Activated CD4-positive, alpha-beta T cell treated with anti-CD3 and anti-CD28 coated beads for 36 hours (primary cell): ENCODE measurements at places on chromosomes 2 and 18. TPM values are rescaled to one million over a fixed set of nuclear protein-coding genes. Genes with fewer than 3 reads are reported as not detected.

- DNase-seq: no peak
Observed at GRCh38 chr18:24993628-24994027, 358.3 kb downstream of the ZNF521 start.

- DNase-seq: no peak
Observed at GRCh38 chr2:100782380-100782878, 37.5 kb upstream of the NPAS2 start.

The UPP2 gene
- not detected for total RNA-seq

DNA sequence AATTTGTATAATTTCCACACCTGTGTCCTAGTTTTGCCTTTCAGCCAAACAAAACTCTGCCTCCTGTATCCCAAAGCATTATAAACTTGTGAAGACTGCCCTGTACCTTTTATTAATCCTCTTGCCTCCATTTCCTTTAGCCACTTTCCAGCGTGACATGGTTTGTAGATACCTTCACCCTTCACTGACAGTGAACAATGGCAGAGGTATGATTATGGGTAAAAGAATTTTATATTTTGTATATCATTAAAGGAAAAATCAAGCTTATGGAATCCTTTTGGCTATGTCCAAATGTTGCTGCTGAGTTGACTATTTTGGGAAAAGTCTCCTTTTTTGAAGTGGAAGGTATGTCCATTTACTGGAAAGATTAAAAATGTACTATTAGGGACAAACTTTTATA lies 251.7 kb downstream of the HNMT start:
- no peak for DNase-seq

DNA sequence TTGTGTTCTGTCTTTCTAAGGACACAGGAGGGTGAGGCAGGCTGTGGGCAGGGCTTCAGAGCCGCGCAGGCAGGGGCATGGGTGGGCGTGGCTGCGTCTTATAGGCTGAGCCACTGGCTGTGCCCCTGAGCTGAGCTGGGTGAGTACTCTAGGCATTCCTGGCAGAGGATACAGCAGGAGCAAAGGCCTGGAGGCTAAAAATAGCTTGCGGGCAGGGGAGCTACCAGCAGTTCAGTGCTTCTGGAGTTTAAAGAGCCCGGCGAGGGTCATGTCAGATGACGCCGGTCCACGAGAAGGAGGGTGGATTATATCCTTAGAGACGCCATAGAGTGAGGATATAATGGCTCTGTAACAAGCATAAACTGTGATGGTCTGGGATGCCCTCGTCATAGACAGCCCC lies 31.5 kb upstream of the PDIA6 start:
- DNase-seq: no peak

DNA sequence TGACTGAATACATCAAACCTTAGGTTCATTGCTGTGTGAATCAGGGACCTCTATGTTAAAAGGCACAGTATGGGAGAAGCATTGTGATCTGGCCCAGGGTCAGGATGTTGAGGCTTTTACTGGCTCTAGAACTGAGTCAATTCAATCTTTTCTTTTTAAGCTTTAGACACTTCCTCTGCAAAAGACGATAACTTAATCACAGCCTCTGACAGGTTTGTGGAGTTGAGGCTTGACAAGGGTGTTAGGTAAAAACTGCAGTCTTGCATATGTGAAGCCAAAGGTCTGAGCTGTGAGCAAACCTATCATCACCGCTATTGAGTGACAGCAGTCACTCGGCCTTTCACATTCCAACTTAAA lies 17.3 kb upstream of the ARHGAP25 start:
- DNase-seq: peak; percentile 78

- peak; percentile 70 for DNase-seq
Observed at GRCh38 chr2:197268786-197269584, 41.6 kb downstream of the ANKRD44 start.

- DNase-seq: no peak
Observed at GRCh38 chr2:25651066-25651465, 22.3 kb downstream of the DTNB start.

GRCh38 chr2:240257940-240258580 lies 117.6 kb upstream of the OTOS start:
- DNase-seq: no peak

- DNase-seq: peak; percentile 30
Observed at GRCh38 chr2:150485114-150485870, 2.2 kb downstream of the RND3 start.

DNA sequence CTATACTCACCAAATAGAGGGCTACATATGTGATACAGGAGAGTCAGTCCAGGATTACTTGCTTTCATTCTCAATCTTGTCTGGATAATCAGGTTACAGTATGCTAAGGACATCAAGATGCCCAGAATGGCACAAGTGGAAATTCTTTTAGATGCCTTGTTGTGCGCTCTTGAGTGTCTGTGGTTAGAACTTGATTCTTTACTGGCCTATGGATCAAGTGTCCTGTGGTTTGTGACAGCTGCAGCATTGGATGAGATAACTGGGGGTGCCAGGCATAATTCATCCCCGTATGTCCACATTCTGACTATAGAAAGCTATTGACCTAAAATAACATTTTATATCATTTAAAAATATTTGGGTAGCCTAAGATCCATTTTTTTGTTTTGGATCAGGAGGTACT lies 40.1 kb downstream of the CDC42EP3 start:
- DNase-seq: no peak

The HOXD12 gene
- not detected for total RNA-seq

The MBOAT2 gene
- total RNA-seq: 4.7 TPM

- no peak for DNase-seq
Observed at GRCh38 chr18:53380063-53380639, 844.3 kb downstream of the MBD2 start.

- no peak for DNase-seq
Observed at GRCh38 chr2:14910654-14911053, 278.1 kb downstream of the LRATD1 start.

DNA sequence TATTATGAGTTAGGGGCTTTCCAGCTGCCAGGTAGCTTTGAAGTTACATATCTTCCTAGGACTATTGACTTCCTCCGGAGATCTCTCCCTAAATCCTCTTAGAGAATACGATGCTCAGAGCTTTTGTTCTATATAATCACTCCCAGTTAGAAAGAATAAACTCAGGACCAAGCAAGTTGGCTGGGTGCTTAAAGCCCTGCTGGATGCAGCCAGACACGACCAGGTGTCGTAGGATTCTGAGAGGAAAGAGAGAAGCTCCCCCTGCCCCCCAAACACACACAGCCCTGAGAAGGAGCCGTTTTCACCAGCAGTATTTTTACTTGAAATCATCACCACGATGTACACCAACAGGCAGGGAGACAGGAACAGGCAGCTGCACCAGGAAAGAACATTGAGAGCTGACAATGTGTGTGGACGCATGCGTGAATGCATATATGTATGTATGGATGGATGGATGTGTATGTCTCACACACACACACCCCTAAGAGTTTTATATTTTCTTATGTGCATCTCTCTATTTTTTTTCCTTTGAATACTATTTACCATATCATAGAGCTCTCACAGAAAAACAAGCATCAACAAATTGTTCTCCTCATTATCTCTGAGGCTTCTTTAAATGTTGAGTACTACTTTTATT lies 382.6 kb downstream of the EPHA4 start:
- no peak for DNase-seq

The IHH gene
- 0.12 TPM for total RNA-seq

GRCh38 chr2:200172944-200173581 lies 133.4 kb upstream of the SPATS2L start:
- DNase-seq: no peak

The LYPD1 gene
- total RNA-seq: not detected

The PPM1G gene
- total RNA-seq: 115 TPM

- no peak for DNase-seq
Observed at GRCh38 chr2:134260713-134261112, 6.8 kb downstream of the MGAT5 start.

- no peak for DNase-seq
Observed at GRCh38 chr2:163649080-163649479, 86.7 kb downstream of the FIGN start.

- DNase-seq: peak; percentile 24
Observed at GRCh38 chr2:205714058-205714776, 31.9 kb downstream of the NRP2 start.

DNA sequence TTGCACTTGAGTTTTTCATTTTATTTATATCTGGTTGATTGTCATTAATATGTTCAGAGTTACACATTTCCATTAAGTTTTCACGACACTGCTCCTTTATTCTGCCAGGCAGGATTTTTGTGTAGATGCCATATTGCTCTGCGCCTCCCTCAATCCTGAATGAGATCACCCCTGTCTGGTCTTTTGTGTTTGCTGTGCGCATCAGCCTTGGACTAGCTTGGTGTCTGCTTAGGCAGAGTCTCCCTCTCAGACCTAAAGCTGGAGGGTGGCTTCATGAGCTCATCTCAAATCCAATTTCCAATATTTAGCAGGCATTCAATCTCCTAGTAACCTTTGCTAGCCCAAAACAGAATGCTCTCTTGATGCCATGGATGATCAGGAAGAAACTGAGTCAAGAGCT lies 137.4 kb downstream of the SMAD7 start:
- DNase-seq: peak; percentile 2

The SPATA3 gene
- 1.1 TPM for total RNA-seq

The IL1F10 gene
- not detected for total RNA-seq

The LOXL3 gene
- 0.96 TPM for total RNA-seq

The RTP5 gene
- total RNA-seq: 0.07 TPM

DNA sequence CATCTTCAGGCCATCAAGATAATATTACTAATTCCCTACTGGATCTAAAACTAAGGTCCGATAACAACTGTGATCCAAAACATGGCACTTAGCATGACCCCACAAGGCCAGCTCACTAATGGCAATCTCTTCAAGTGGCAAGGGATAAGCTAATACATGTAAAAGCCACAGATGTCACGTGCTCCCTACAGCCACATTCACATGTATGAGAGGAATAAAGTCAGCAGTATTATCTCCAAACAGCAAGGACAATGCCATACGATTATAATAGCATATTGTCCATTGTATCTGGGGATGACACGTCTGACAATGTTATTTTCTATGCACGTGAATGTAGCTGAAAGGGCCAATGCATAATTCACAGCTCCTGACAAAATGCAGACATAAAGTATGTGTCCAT lies 56.0 kb downstream of the KLF7 start:
- no peak for DNase-seq

DNA sequence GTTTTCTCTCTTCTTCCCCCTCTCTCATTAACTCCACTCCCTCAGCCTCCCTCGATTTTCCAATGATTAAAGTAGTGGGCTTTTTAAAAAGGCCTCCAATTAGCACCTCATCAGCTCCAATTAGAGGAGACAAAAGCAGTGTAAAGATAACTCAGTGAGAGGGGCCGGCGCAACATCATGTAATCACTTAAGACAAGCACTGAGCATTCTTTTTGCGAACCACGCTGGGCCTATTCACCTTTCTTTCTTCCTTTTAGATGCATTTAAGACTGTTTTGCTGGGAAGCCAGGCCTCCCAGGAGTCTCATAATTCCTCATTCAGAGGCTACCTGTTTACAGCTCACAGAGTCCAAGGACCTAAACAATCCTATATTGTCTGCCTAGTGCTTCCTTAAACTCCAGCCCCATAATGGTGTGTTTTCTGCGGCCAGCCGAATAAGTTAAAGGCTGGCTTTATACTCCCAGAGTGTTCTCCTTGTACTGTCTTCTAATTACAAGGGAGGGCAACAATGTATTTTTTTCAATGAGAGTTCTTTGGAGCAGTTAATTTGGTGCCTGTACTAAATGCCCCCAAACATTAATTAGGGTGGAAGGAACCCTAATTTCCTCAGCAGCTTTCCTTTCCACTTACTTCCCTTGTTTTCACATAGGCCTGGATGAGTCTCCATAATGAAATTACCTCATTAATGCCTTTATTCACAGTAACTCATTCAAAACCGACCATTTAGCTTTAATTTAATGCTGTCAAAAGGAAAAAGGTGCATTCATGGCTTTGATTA lies 28.0 kb upstream of the LMAN1 start:
- no peak for DNase-seq

DNA sequence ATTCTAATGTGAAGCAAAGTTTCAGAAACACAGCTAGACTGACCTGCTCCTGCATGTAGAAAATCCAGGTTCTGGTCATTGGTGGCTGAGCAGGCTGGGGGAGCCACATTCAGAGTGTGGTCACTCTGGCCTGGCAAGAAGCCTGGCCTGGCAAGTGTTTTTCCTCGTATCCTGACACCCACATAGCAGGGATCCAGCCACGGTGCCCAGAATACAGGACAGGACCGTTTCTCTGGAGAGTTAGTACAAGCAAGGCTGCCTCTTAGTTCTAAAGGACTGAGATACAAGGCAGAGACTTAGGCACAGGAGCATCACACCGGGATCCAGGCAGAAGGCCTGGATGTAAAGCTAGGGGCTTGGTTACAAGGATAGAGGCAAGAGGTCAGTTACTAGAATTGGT lies 4.8 kb upstream of the LAMA1 start:
- DNase-seq: no peak
